ENCODE measurements at places on chromosomes 3 and 15.

GRCh38 chr3:112097378-112097777, 11.2 kb downstream of the C3orf52 start:
- no peak for DNase-seq

DNA sequence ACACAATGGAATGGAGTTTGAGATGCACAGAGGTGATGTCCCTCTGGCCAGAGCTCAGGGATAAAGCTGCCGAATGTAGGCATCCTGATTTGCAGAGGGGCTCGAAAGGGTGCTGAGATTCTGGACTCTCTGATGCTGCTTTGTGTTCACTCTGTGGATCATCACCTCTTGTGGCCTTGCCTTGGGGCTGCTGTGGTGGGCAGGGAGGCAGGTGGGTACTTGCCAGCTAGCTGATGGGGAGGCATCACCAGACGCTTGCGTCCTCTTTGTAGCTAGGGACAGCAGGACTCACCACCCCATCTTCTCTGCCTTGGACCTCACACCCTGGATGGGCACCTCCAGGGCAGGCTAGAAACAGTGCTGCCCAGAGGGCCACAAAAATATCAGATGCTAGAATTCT, 14.6 kb upstream of the RASGRF1 start:
- DNase-seq = no peak

- no peak for DNase-seq
These were observed 56.6 kb downstream of the ANP32A start for GRCh38 chr15:68764090-68764489.

GRCh38 chr3:5784690-5785089, 597.2 kb downstream of the EDEM1 start:
- DNase-seq = no peak

GRCh38 chr3:108099679-108100428, 9.0 kb upstream of the CD47 start:
- no peak for DNase-seq

DNA sequence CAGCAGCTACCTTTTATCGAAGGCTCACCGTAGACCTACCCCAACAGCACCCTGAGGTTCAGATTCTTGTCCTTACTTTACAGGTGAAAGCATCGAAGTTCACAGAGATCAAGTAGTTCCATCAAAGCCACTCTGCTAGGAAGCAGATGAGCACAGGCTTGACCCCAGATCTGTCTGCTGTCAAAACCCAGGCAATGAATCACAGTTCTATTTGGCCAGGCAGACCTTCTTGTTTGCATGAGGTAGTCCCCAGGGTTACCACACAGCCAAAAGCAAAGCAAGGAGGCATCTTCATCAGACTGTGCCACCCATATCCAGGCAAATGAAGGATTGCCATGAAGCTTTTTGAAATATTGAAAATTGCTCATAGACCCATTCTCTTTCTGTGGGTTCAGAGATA, 33.0 kb downstream of the HES1 start:
- no peak for DNase-seq

DNA sequence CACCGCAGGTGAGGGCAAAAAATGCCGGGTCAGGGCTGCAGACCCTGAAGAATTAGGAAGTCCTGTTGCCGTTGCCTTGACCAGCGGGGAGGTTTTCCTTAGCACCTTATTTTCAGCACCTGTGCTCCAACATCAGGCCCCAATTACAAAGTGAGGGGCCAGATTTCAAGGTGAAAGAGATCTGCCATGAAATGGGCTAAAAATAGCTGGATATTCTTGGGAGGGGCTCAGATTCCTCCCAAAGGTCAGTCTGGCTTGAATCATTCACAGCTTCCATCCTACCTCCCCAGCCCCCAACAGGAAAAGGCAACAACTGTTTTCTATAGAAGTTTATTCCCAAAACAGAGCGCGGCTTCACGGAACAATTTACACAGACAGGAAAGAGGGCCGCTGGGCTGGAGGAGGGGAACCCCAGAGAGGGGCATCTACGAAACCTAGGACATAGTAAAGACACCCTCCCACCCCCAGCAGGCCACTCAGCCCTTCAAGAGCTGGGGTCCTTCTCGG, 941 bp upstream of the SLC26A6 start:
- DNase-seq = no peak

- no peak for DNase-seq
These were observed 6.7 kb upstream of the SRP14 start for GRCh38 chr15:40045572-40046217.

DNA sequence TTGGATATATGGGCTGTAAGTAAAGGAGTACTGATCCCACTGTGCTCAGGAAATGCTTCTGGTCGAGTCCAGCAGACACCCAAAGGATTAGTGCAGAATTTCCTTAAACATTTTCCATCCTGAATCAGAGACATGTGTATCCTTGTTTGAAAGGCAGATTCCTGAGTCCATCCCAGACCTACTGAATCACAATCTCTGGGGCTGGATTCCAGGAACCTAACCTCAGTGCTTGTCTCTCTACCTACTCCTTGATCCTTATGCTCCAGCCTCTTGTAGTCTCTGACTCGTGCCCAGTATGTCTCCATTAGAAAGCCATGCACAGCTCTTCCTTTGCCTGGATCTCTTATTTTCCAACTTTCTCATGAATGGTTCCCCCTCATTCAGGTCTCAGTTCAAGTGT, 585.8 kb downstream of the NLGN1 start:
- DNase-seq = no peak

GRCh38 chr15:93141371-93141794, 52.4 kb upstream of the RGMA start:
- no peak for DNase-seq

- no peak for DNase-seq
These were observed 477.5 kb downstream of the LPP start for GRCh38 chr3:188631291-188632010.

DNA sequence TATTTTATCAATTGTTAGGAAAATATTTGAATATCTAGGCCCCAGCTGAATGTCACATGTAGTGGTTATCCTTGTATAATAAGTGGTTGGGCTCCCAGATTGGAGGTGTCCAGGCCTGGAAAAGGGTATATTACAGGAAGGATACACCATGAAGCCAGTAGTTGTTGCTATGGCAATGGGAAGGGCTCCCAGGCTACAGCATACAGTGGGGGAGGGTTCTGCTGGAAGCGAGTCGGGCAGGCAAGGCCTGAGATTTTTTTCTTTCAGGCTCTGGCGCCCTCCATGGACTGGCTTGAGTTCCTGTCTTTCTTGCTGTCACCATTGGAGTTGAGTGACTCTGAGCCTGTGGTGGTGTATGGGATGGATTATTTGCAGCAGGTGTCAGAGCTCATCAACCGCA, 8.9 kb downstream of the ECE2 start:
- peak; percentile 68 for DNase-seq

- no peak for DNase-seq
These were observed 116.1 kb downstream of the PCCB start for GRCh38 chr3:136366289-136366688.

GRCh38 chr3:160435095-160435494, 14.5 kb downstream of the TRIM59 start:
- DNase-seq = no peak

DNA sequence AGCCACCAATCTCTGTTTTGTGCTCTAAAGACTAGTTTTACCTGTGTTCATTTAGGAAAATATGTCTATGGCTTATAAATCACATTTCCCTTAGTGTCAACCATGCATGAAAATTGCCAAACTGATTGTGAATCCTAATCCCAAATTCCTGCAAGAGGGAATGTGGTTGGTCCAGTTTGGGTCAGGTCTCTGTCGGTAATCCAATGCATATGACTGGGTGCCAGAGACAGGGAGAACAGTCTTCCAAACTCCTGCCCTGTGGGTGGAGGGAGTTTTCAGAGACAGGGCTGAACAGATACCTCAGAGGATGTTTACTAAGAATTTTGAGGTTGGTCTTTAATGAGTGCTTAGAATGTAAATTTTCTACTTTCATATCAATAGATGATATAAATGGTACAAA, 300.5 kb upstream of the ARL6 start:
- no peak for DNase-seq

DNA sequence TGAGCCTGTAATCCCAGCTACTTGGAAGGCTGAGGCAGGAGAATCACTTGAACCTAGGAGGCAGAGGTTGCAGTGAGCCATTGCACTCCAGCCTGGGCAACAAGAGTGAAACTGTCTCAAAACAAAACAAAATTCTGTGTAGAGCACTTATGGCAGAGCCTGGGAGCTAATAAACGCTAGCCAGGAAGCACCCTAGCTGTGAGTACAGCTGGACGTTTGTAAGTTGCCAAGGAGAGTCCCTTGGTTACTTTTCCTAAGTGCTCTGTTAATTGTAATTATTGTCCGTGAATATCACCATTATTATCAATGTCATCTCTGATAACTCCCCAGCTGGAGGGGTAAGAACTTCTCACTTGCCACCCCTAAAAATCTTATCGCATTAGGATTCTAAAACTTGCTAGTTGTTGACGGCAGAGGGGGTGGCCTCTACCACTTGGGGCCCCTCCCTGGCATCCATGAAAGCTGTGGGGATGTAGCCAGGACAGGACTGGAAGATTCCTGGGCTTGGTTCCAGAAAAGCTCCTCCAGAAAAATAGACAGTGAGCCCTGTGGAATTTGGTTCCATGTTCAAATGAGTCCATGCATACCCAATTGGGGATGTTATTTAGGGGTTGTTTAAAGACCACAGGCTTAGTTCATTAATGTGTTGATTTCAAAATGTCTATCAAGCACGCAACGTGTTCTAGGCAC, 9.9 kb upstream of the KLHL25 start:
- DNase-seq = no peak

DNA sequence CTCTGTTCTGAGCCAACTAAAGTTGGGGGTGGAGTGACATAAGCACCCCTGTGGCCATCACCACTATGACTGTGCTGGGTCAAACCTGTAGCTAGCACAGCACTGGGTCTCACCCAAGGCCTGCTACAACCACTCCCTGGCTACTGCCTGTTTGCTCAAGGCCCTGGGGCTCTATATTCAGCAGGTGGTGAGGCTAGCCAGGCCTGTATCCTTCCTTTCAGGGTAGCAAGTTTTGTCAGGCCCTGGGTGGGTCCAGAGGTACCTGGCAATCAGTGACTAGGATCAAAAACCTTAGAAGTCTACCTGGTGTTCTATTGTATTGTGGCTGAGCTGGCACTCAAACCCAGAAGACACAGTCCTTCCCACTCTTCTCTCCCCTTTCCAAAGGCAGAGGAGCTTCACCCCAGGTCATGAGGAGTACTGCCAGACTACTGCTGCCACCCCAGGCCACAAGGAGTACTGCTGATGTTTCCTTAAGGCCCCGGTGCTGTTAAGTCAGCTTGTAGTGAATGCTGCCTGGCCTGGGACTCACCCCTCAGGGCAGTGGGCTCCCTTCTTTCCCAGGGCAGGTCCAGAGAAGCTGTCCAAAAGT, 170.8 kb downstream of the IGSF11 start:
- no peak for DNase-seq

DNA sequence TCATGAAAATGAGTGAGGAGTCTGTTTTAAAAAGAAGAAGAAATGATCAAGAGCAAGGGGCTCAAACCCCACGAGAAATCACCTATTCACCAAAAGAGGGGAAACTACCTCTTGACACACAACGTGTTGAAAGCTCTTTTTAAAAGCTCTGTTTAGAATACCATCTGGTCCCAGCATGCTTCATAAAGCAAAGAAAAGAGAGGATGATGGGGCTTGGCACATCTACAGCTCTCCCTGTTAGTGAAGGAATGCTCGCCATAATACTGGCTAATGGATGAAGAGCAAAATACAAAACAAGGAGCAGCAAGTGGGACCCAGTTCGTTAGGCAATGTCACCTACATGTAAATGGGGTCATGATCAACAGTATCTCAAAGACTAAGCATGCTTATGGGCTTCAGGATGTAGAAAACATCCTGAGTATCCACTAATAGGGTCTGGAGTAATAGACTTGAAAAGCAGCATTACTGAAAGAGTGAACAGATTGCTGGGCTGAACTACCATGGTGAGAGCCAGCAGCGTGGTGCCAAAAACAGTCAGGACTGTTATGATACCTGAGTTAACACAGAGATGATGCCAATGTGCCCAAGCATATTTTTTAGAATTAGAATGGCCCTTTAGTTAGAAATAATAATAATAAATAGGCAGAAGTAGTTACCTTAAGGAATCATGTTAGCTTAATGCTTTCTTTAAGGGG, 159.7 kb upstream of the POU1F1 start:
- DNase-seq = no peak

DNA sequence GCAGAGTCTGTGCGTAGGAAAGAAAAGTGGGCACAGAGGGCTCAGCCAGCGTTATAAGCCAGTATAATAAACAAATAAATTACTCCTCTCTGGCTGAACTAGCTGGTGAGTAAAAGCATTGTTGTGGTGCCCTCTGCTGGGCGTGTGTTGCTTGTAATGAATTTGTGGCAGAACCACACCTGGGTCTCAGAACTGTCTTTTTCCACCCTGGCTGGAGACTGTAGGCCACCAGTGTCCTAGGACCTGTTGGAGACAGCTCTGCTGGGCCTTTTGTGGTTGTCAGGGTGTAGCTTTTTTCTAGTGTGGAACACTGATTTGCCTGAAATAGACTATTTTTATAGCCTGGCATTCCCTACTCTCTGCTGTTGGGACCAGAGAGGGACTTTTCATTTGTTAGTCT, 130.5 kb upstream of the EIF1B start:
- peak; percentile 6 for DNase-seq

DNA sequence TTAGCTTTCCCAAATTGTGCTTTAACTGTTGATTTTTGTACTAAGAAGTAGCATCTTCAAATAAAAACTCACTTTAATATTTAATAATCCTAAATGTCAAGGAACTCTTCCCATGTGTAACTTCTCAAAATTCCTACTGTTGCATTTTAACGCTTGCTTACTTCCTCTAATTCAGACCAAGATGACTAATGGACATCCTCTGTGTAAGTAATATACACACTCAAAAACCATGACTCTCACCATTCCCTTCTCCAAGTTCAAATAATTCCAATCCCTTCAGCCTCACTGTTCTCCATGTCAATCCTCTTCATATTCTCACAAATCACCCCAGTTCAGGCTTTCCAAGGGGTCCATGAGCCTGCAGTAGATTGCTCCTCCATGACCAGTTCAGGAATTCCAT, 13.0 kb downstream of the MRPL46 start:
- DNase-seq = no peak
